ENCODE measurements at places on chromosomes 4 and X.

- no peak for DNase-seq
These were observed 42.8 kb downstream of the IL21 start for GRCh38 chr4:122577808-122578781.

DNA sequence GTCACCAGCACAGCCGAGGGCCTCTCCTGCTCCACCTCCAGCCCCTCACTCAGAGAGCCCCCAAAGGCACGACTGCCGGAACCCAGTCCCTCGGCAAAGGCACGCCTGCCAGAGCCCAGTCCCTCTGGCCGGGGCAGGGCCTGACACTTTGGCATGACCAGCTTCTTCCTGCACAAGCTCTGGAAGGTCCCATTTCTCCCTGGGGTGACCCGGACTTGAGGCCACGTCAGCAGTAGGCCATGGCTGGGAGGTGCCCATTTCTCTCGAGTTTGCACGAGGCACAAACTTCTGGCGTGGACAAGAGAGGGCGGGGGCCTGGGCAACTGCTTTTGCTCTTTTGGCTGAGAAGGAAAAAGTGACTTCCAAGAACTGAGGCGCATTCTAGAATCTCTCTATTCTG, 62.2 kb upstream of the GPR78 start:
- no peak for DNase-seq

- DNase-seq = no peak
These were observed 81.0 kb upstream of the ADRA2C start for GRCh38 chr4:3685081-3685645.

DNA sequence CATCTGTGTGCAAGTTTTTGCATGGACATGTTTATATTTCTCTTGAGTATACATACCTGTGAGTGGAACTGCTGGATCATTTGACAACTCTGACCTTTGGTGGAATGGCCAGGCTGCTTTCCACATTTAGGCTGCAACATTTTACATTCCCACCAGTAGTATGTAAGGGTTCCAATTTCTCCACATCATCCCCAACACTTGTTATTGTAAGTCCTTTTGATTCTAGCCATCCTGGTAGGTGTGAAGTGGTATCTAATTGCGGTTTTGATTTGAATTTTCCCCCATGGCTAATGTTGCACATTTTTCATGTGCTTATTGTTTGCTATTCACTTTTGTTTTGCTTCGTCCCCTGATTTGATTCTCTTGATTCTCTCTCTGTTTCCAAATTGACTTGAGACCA, 16.4 kb downstream of the DLG3 start:
- no peak for DNase-seq

DNA sequence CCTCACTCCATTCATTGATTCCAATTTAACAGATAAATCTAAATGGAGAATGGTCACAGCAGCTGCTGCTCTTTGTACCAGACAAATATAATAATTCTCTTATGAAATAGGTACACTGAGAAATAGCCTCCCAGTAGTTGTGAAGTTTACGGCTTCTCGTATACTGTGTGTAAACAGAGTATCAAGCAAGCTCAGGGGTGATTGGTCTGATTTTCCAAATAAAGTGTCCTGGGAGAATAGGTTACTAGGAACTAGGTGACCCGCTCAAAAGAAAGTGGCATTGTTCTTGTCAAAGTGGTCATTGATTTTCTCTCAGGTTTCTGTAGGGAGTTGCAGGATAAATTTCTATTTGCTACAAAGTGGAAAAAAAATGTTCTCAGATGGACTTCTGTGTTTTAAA, 838.2 kb downstream of the RAPGEF2 start:
- DNase-seq = no peak

Data from left lobe of liver (tissue), 2 donors.